ENCODE measurements at places on chromosomes 2 and 18. TPM values are rescaled to one million over a fixed set of nuclear protein-coding genes. Genes with fewer than 3 reads are reported as not detected.

HJURP gene
- polyA plus RNA-seq: 7.5 TPM

ADD2 gene
- polyA plus RNA-seq: 3.0 TPM

CPO gene
- polyA plus RNA-seq: 0.37 TPM

OR6B2 gene
- polyA plus RNA-seq: not detected

MC5R gene
- 5.5 TPM for polyA plus RNA-seq

ESPNL gene
- polyA plus RNA-seq: 1.2 TPM

LIPG gene
- 4.2 TPM for polyA plus RNA-seq

SAG gene
- 0.22 TPM for polyA plus RNA-seq

RNU2-63P gene
- not detected for polyA plus RNA-seq

REG3G gene
- polyA plus RNA-seq: not detected

GRCh38 chr2:117631152-117631945 is 183.1 kb upstream of the DDX18 start:
- no peak for DNase-seq

- no peak for DNase-seq
These were observed 159.5 kb downstream of the SETBP1 start for GRCh38 chr18:44840058-44840790.

DNA sequence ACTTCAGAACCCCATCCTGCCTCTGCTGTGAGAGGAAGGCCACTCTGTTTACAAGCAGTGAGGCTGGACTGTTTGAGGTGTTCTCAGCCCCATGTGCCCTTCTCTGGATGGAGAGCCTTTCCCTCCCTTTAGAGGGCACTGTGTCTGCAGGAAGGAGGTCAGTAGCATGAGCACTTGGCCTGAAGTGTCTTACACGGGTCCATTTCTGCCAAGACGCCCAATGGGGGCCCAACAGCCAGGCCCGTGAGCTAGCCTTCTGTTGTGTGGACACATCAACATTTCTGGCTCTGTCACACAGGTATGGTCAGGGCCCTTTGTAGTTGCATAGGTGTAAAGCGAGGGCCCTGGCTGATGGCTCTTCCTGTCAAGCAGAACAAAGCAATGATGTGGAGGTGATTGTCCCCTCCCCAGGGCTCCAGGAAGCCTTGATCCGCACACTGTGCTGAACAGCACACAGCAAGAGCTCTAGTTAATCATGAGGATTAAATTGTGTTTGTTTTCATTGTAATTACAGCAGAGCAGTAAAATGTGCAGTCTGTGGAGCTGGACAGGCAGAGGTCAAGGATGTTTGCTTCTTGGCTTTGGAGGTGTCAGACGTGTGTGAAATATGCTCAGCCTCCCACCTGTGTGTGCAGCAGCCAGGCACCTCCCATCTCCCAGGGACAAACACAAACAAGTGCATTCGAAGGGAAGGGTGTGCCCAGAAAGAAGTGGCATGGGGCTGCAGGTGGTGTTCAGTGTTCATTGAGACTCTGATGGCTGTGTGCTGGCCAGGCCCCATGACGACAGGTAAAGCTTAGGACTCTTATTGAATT is 132.1 kb downstream of the SH3RF3 start:
- no peak for DNase-seq

DNA sequence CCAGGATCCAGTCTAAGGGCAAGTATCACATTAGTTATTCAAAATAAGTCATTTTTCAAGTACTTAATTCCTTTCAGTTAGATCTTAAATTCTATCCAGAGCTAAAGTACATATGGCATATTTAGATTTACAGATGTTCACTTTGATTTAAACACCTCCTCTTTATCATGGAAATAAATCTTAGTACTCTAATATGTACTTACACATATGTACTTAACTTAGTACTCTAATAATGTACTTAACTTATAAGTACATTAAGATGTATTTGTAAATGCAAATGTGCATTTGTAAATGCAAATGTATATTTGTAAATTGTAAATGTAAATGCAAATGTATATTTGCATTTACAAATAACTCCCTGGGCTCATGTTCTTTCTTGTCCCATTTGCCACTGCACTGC is 14.6 kb downstream of the PIGN start:
- no peak for DNase-seq

- no peak for DNase-seq
These were observed 12.5 kb downstream of the VAPA start for GRCh38 chr18:9926223-9926894.

DNA sequence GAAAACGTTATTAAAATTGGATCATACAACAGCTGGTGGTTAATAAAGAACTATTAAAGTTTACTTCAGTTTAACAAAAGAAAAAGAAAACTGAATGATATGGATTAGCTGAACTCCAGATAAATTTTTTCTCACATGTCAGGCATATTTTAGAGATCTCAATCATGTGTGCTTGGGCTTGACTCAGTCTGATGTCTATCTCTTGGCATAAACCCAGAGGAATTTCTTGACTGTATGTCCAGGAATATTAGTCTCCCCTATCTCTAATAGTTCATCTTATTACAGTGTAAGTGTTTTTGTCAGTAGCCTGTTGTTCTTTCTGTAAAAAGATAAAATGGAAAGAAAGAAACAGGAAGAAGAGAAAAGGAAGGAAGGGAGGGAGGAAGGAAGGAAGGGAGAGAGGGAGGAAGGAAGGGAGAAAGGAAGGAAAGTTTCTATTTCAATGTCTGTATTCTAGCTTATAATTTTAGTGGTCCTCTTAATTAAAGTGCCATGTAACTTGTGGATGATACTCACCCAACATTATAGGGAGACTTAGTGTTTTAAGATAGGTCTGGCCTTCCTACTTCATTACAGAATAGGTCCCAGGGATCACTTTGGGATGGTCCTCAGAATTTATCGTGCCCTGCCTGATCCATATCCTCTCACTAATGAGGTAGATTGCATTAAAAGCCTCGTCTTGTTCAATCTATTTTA is 99.7 kb upstream of the UGP2 start:
- DNase-seq: no peak

- no peak for DNase-seq
These were observed 51.6 kb upstream of the FHL2 start for GRCh38 chr2:105450471-105450870.

GRCh38 chr2:95316466-95317122 is 19.4 kb downstream of the KCNIP3 start:
- no peak for DNase-seq

- no peak for DNase-seq
These were observed 16.0 kb downstream of the EVX2 start for GRCh38 chr2:176067589-176068418.

DNA sequence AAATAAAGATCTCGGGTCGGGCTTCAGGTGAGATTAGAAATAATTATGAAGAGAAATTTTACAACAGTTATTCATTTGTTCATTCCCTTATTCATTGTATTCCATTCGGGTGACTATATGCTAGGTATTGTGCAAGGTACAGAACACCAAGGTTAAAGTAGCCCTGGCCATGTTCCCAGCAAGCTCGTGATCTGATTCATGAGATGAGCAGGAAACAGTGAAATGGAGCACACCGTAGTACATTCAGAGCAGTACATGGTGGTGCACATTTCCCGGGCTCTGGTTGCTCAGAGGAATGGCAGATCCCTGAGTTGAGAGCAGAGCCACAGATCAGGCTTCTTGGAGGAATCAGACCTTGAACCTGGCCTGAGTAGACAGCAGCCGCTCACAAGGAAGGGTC is 87.7 kb downstream of the PRKRA start:
- DNase-seq: no peak

DNA sequence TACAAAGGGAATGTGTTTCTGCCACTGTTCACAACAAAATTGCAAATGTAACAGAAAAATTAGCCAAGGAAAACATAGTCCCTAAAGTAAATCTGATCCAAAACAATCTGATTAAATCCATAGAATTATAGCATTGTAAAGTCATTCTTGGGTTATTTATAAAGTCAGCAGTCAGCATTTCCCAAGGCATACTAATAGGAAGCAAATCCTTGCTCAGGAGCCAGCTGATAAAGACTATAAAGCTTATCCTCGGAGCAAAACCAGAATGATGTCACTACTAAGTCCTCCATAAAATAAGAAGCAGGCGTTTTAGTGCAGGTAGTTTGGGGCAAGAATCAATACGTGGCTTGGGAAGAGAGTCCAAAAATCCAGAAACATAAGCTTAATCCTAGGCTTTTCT is 67.3 kb upstream of the CSRNP3 start:
- no peak for DNase-seq

- no peak for DNase-seq
These were observed 6.0 kb upstream of the FAM98A start for GRCh38 chr2:33605056-33605455.

DNA sequence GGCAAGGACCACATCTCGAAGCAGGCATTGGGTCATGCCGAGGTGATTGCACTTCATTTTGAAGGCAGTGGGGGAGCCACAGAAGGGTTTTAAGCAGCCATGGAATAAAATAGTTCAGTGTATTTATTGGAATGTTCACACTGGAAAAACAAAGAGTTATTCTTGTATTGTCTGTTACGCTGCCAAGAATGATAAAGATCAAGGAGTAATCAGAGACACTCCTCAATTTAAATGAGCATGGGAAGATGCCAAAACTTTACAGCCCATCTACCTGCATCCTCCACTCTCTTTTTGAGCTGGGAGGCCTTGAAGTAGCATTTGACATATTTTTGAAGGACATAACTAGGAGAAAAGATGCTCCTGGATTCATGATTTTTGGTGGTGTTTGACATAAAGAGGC is 112.8 kb downstream of the DOCK10 start:
- no peak for DNase-seq

GRCh38 chr18:76445741-76446232 is 49.3 kb downstream of the ZNF516 start:
- no peak for DNase-seq

DNA sequence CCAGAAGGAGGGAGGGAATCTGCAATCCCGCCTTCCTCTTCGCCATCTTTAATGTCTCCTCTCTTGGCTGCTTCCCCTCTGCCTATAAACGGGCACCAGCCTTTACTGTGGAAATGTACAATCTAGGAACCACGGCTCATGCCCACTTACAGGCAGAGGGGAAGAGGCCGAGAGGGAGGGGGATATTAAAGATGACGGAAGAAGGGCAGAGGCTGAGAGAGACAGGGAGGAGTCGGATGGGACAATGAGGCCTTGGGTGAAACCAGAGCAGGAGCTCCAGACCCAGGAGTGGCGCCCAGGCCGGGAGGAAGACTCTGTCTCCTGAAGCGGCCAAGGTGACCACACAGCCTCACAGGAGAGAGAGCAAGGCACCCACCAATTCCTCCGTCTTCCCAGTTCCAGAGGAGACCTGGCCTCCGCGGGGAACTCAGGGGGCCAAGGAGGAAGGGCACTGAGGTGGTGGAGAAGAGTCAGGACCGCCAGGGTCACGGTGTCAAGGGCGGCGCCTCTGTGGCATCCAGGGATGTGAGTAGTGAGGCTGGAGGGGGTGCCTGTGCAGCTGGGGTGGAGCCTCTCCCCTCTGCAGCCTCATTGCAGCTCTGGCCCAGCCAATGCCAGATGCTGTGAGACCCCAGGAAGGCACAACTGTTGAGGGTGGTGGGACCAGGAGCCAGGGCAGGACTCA is 67.8 kb downstream of the CIB4 start:
- no peak for DNase-seq

GRCh38 chr2:152238016-152238415 is 62.5 kb upstream of the STAM2 start:
- DNase-seq: no peak

GRCh38 chr2:231118614-231118942 is 6.3 kb downstream of the HTR2B start:
- no peak for DNase-seq

DNA sequence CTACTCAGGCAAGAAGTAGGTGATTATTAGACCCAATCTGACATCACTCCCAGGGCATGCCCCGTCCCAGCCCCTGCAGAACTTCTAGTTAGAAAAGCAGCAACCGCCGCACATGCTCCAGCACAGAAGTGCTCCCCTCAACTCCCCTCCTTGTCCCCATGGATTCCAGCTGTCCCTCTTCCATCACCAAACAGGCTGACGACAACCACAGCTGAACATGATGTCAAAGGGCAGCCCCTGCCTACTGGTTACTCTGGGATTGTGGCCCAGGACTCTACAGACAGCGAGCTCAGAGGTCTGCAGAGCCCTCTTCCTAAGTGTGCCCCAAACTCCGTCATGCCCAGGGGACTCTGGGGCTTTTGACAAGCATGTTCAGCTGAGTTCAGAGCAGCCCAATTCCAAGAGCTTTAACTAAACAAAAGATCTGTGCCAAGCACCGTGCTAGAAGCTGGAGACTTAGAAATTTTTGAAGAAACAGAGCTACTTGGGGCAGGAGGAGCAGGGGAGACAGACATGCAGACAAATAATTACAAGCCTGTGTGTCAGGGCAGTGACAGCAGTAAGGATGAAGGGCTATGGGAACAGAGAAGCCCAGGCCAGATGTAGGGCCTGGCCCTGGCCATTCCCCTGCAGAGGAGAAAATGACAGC is 148.1 kb downstream of the BCL11A start:
- no peak for DNase-seq

- DNase-seq: no peak
These were observed 57.6 kb downstream of the TRIB2 start for GRCh38 chr2:12774395-12774727.

DNA sequence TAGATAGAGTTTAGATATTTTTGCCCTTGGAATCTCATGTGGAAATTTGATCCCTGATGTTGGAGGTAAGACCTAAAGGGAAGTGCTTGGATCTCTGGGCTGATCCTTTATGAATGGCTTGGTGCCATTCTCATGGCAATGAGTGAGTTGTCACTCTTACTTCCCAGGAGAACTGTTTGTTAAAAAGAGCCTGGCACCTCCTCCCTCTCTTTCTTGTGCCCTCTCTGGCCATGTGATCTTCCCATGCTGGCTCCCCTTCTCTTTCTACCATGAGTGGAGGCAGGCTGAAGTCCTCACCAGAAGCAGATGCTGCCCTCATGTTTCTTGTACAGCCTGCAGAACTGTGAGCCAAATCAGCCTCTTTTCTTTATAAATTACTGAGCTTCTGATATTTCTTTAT is 276.9 kb downstream of the ZNF804A start:
- DNase-seq: no peak

DNA sequence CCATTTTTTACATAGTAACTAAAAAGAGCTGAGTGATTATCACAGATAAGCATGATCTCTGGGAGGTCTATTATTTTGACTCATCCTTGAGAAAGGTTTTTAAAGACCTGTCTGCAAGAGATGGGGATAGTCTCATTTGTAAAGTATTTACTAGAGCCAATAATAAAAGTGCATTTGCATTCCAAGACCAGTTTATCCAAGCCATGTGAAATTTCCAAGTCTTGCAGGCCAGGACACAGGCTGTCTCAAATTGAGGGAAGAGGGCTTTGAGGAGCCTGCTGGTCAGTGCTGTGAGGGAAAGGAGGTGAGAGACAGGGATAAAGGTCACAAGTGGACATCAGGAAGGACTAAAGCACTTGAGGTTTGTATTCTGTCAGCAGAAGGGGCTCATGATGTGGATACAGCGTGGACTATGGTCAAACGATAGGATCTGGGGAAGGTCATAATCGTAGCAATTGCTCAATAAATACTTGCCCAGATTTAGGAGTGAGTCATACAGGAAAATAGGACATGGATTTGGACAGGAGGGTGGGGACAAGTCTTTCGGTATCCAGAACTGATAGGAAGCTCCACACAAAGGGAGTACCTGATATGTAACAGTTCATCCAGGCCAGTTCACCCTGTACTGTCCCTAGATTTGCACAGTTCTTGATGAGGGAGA is 6.6 kb upstream of the CDH2 start:
- no peak for DNase-seq

- no peak for DNase-seq
These were observed 78.0 kb upstream of the SERTAD2 start for GRCh38 chr2:64731746-64732145.

Data from hindlimb muscle (tissue), 1 donor.